ENCODE measurements at places on chromosomes 6 and 20.
A peak's percentile ranks its signal among the peaks of the same experiment; 100 is the strongest.

- no peak for DNase-seq
Observed at GRCh38 chr20:16351415-16351814, 221.8 kb downstream of the KIF16B start.

DNA sequence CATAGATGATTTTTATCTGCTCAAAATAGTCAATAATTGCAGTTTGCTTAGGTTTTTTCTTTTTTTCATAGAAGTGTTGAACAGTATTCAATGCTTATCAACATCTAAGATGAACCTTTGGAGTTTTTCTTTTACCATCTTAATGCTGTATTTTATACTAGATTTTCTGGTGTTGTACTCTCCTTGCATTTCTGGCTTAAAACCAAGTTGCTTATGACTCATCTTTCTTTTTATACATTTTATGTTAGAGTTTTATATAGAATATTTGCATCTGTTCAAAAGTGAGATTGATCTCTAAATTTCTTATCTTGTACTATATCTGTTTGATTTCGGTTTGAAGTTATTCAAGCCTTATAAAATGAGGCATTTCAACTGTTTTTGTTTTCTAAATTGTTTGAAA is 232.5 kb downstream of the RFPL4B start:
- no peak for DNase-seq

GRCh38 chr6:4470698-4471210 is 305.4 kb upstream of the CDYL start:
- no peak for DNase-seq

DNA sequence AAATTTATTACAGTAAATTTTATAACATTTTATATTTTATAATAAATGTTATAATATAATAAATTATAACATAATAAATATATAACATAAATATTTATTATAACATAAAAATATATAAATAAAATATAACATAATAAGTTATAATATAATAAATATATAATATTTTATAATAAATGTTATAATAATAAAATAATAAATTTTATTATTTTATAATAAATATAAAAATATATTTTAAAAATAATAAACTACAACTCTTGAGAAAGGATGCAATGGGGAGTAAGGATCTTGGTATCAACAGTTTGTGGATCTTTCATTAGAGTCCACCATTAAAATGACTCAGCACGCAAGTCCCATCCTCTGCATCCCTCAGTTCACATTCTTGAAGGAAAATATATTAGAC is 312.6 kb downstream of the MEI4 start:
- no peak for DNase-seq

DNA sequence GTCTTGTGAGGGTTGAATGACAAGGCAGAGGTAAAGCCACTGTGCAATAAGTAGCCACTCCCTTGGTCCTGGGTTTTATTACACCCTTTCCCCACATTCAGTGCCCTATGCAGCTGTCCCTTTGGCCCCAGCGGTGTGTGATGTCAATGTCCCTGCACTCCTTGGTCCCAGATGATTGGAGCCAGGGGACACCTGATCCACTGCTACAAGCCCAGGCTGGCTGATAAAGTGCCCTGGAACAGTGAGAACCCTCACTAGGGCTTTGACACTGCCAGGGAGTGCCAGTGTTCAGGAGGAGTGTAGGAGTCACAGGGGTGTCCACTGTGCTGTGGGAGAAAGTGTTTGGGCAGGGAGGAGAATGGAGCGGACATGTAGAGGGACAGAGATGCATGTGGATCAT is 30.4 kb downstream of the GABRR1 start:
- DNase-seq = no peak

DNA sequence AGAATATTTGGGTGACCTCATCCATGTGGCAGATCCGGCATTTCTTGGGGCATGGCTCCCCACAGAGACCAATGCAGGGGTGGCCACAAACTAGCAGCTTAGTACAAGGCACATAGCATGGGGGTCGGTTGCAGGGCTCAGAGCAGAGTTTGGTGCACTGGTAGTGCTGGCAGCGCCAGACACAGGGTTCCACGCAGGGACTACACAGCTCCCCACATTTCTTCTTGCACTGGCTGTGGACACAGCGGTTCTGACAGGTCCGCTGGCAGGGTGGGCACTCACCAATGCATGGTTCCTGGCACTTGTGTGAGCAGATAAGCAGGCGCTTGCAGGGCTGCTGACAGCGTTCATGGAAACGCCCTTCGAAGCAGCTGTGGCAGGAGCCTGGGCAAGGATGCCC is 29.1 kb downstream of the DDX27 start:
- peak; percentile 11 for DNase-seq

DNA sequence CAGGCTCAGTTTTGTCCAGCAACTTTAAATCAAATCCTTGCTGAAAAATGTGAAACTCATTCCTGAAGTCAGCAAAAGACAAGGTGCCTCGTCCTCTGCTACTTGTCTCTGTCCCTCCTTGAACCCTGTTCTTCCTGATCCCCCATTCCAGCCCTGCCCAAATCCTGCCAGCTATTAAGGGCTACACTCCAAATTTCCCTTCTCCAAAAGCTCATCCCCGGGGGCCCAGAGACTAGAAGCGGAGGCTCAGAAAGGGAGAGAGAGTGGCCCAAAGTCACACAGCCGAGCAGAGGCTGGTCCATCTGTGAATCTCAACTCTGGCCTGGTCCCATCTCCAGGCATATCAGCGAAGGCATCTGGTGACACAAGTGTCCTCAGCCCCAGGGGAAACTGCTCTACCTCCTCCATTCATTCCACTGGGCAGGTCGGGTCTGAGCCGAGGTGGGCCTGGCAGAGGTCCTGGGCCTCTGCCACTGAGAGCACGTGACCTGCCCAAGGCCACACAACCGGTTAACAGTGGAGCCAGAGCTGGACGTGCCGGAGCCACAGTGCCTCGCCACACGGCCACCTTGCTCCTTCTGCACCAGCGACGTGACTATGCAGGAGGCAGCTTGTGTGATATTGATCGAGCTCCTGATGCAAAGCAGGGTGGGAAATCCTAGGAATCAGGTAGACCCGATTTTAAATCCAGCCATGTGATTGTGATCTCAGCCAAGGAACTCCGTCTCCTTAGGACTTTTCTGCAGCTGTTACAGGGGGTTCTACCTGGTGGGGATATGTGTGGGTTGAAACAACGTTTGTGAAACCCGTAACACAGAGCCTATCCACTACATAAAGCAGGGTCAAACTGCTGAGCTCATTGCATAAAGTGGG is 28.6 kb downstream of the NOL4L start:
- no peak for DNase-seq

DNA sequence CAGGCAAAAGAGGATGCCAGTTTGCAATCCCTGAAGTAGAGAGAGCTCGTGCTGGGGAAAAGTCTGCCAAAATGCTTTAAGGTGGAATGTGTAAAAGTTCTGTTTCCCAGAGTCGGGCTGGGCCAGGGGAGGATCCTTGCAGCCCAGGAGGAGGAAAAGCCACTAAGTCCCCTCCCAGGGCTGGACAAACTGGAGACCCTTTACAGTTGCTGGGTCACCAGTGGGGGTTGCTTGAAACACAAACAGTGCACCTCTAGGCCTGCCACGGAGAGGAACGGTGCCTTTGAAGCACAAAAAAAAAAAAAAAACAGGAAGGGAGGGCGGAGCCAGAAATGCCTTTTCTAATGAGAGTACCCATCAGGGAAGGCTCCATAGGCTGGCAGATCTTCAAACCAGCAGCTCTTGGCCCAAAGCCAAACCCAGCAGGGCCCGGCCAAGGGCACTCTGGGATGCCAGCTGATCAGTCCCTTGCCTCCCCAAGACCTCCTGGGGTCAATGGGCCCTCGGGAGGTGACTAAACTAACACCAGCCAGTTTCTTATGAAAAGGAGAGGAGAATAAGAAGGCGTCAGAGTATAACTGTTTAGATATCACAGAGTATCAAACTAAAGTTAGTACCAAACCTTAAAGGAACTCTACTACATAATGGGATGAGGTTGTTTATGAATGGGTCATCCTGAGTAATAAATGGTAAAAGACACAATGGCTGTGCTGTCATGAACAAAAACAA is 23.7 kb downstream of the HLA-A start:
- peak; percentile 91 for DNase-seq

GRCh38 chr6:35477551-35478179 is 9.5 kb downstream of the RPL10A start:
- DNase-seq = no peak

GRCh38 chr6:101484781-101485180 is 91.3 kb downstream of the GRIK2 start:
- DNase-seq = no peak

- no peak for DNase-seq
Observed at GRCh38 chr6:136093835-136094234, 156.3 kb downstream of the MTFR2 start.

GRCh38 chr6:422433-423054 is 31.0 kb downstream of the IRF4 start:
- DNase-seq = no peak

GRCh38 chr6:96631248-96631647 is 68.3 kb downstream of the FHL5 start:
- DNase-seq = peak; percentile 6

GRCh38 chr6:115668211-115668610 is 392.5 kb downstream of the FRK start:
- DNase-seq = no peak

GRCh38 chr6:79604583-79605037 is 26.5 kb upstream of the SH3BGRL2 start:
- DNase-seq = peak; percentile 76

DNA sequence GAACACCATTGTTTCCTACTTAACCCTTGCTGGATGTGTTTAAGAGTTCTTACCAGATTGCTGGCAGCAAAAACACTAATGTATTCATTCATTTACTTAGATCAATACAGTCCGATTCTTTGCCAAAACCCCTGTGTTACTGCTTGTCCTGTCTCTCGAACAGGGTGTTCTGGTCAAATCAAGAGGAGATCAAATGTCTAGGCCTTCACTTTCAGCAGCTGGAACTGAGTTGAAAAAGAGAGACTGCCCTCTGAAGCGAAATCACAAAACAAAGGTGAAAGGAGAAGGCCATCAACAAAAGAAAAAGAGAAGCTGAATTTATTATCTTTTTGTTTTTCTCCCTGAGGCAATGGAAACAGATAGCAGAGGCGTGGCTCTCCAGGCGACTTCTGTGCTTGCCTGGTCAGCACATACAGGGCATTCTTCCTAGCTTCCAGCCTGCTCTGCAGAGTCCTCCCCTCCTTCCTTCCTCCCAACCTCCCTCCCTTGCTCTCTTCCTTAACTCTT is 44.1 kb upstream of the GCM1 start:
- peak; percentile 17 for DNase-seq

DNA sequence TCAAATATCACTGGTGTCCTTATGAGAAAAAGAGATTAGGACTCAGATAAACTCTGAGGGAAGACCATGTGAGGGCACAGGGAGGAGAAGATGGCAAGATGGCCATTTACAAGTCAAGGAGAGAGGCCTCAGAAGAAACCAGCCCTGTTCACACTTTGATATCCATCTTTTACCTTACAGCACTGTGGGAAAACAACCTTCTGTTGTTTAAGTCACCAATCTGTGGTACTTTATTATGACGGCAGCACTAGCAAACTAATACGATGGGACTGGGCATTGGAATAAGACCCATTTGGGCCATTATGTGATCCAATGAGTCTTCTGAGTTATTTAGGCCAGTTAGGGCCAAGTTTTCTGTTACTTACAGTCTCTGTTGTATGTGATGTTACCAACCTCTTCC is 26.4 kb upstream of the CD2AP start:
- DNase-seq = no peak

DNA sequence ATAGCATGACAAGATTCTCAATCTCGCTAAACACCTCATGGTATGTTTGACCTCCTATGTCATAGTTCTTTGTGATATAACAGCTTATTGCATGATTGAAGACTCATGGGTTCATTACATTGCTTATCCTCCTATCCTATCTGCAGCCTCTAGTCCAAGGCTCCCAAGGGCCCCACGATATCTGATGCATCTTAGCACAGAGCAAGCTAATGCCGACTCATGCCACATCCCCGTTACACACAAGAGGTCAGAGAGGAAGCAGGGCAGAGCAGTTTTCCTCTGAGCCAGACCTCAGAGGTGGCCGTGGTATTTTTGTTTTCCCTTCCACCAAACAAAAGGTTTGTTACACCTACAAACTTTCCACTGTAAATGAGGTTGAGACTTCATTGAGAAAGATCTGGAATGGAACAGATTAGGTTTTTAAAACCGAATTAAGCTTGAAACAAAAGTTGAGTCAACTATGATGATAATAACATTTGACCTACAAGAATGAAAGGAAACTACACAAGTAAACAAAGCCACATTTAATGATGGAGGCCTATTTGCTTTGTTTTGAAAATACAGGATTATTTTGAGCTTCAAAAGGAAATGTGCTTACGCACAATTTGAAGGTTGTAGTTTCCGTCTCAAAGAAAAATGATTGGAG is 133.9 kb upstream of the MYLIP start:
- peak; percentile 30 for DNase-seq

GRCh38 chr20:57450931-57451330 is 59.7 kb downstream of the RBM38 start:
- DNase-seq = no peak

- peak; percentile 92 for DNase-seq
Observed at GRCh38 chr20:48657426-48658197, 170.2 kb downstream of the PREX1 start.

- DNase-seq = no peak
Observed at GRCh38 chr6:157670466-157671186, 152.4 kb upstream of the SNX9 start.

GRCh38 chr6:142304241-142304640 is 2.4 kb downstream of the ADGRG6 start:
- no peak for DNase-seq

- no peak for DNase-seq
Observed at GRCh38 chr20:33686984-33687366, 790 bp upstream of the E2F1 start.

GRCh38 chr6:4568138-4568537 is 208.1 kb upstream of the CDYL start:
- no peak for DNase-seq

DNA sequence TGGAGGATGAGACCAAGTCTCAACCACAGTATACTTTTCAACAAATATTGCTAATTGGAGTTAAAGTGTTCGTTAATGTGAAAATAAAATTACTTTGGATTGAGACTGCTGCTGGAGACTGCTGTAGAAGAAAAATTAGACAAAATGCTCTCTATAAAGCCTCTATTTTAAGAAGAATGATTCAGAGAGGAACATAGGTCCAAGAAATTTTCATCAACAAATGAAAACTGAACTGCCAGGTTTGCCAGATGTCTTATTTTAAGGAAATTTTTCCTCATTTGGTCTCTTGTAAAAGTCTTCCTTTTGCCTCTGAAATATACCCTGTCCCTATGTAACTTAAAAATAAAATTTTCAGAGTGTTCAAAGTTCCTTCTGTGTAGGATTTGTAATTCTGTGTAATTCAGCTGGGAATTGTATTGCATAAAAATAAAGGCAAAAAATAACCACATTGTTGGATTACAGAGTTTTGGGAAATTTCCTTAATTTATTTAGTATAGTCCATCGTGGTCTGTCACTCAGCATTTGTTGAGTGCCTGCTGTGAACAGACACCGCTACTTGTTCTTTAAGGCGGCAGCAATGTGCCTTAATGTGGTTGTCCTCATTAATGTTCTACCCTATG is 27.4 kb downstream of the ANKS1A start:
- DNase-seq = no peak

Measured in hematopoietic multipotent progenitor cell treated with erythropoietin and hydrocortisone succinate and interleukin-3 and kit ligand, for 8 days (in vitro differentiated cells).